ENCODE measurements at places on chromosomes 13 and 19.

DNA sequence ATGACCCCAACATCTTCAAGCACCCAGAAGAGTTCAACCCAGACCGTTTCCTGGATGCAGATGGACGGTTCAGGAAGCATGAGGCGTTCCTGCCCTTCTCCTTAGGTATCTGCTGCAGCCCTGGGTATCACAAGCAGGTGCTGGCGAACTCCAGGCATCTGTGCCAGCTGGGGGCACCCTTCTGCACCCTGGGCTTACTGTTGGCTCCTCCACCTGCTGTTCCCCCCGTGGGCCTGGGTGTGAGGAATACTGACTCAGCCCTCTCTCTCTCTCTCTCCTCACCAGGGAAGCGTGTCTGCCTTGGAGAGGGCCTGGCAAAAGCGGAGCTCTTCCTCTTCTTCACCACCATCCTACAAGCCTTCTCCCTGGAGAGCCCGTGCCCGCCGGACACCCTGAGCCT lies 13.0 kb downstream of the CYP2S1 start:
- DNase-seq: no peak

GRCh38 chr19:29761575-29762232 lies 46.6 kb upstream of the C19orf12 start:
- DNase-seq: no peak

GRCh38 chr13:21033856-21034602 lies 27.4 kb downstream of the LATS2 start:
- DNase-seq: no peak

GRCh38 chr19:44869733-44870470 lies 21.2 kb upstream of the TOMM40 start:
- no peak for DNase-seq

DNA sequence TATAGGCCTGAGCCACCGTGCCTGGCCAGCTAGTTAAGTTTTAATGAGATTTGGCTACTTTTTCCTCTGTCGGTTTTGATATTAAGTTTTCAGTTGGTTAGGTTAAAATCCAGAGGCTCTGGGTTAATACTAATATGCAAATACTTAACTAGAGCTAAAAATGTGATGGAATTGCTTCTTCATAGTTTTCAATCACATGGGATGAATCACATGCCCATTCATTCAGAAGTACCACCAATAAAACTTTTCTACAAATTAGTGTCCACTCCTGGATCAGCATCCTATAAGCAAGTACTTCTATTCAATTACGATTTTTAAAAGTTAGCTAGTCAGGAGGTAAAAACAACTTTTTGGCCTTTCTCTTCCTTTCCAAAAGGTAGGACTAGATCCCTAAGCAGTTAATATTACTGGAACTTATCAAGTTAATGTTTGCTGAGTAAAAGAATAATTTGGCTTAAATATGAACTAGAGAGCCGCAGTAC lies 4.3 kb downstream of the SLC25A30 start:
- no peak for DNase-seq

DNA sequence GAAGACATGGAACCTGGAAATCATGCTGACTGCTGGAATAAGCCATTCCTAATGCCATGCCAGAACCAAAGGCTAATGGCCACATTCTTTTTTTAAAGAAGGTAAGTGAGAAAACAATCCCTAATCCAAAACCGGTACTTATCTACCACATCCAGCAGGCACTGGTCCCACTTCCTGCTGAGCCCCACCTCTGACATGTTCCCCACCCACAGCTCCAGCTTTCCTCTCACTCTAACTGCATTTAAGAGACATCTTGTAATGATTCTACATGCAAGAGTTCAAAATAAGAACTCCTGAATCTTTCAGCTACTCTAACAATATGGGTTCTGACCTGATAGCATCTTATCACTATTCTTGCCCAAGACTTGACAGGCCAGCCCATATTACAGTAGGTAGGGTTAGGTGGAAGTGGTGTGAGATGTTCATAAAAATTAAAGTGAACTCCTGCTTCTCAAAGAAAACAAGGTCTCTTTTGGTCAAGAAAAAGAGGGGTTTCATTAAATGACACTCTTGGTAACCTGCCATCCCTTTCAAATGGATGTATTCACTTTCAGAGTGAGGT lies 41.9 kb downstream of the N4BP2L2 start:
- DNase-seq: no peak

DNA sequence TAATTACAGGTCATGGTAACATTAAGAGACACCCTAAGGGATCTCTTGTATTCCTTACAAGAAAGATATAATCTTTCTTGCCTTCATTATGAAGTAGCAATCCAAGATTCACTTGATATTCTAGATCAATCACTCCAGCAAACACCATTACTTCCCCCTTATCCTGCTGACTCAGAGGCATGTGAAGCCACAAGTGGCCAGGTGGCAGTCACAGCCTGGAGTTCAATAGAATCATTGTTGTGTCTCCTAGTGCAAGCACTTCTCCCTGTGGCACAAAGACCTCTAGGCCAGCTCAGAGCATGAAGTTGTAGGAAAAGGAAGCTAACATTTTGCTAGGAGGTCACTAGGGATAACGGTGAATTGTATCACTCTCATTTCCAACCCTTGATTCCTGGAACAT lies 864.3 kb upstream of the ATXN8OS start:
- no peak for DNase-seq

- no peak for DNase-seq
These were observed 240.6 kb downstream of the GGACT start for GRCh38 chr13:100347968-100348367.

DNA sequence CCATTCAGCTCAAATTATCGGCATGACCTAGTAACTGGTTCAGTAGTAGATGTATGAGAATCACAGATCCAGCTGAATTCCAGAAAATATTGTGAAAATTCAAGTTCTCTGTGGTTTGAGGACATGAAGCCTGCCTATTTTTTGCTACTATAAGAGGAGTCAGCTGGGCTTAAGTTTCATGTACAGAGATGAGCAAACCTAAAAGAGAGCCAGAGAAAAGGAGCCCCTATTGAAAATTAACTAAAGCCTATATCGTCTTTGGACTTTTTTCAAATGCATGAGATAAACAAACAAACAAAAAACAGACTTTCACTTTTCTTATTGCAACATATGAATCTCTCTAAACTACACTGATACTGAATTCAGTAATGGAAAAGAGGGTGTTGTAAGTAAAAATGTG lies 106.8 kb upstream of the SPRY2 start:
- DNase-seq: no peak

- no peak for DNase-seq
These were observed 15.2 kb downstream of the IER2 start for GRCh38 chr19:13165162-13165997.

- no peak for DNase-seq
These were observed 22.9 kb downstream of the RAB20 start for GRCh38 chr13:110538632-110539031.

GRCh38 chr19:55383279-55384130 lies 587 bp downstream of the TMEM238 start:
- no peak for DNase-seq

GRCh38 chr19:35756377-35757230 lies at the start of gene HSPB6:
HSPB6 (minus strand) TSS chr19:35757029; CDS start chr19:35757008, 21 bp downstream.
- DNase-seq: no peak

- no peak for DNase-seq
These were observed 13.7 kb downstream of the BCAT2 start for GRCh38 chr19:48797103-48797502.

DNA sequence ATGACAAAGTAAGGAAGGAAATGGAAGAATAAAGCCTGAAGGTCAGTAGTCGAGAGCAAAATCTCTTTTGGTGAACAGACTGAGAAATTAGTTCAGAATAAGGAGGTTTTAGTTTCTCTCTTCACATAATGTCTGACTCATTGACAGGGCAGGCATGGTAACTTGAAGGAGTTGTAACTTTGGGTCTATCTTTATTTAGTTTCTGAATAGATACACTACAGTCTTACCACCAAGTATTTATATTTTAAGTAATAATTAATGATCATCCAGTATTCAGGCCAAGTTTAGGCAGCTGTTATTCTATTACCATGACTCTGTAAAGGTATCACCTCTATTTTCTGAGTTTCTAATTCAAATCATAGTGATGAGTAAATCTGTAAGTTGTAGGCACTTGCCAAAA lies 219.9 kb downstream of the SPRY2 start:
- DNase-seq: no peak

DNA sequence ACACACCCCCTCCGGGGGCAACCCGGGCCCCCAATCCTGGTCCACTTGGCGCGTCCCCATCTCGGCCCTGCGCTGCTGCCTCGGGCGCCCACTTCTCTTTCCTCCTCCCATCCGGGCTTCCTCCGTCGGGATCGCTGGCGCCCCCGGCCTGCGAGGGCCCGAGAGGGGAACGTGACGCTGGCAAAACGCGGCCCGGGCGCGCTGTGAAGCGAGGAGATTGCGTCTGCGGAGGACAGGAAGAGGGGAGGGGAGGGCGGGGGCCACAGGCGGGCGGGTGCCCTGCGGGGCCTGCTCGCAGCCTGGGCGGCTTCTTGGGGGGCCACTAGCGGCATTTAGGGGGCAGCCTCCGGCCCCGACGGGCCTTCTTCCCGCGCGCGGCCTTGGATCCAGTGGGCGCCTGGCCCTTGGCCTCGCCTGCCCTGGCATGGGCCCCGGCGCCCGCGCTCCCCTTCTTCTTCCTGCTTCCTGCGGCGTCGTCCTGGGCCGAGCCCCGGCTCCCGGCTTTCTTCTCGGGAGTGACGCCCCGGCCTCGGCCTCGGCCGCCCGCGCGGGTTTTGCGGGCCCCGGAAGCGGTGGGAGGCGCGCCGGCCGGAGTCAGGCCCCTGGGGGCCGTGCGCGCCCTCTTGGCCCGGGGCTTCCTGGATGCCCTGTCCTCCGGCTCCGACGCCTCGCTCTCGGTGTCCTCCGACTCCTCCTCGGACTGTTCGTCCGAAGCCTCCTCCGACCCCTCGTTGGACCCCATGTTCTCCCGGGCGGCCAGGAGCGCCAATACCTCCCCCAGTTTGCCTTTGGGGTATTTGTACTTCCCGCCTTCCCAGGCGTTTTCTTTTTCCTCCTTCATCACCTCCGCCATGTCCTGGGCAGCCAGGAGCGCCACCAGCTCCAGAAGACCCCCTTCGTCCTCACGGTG lies 2.2 kb downstream of the PNMA8B start:
- no peak for DNase-seq

DNA sequence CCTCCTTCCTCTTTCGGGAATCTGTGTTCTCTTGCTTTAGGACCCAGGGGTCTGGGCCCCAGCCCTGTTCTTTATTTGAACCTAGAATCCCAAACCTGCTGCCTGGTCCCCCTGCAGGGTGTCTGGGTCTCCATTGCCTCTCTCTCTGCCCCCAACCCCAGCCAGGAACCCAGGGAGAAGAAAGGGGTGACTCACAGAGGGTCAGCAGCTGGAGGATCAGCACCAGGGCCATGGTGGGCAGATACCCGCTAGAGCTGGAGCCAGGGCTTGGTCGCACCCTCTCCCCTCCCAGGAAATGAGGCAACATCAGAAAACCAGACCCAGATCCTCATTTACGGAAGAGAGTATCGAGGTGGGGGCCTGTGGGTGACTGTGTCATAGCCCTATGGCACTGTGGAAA lies at the start of gene OSCAR:
OSCAR (minus strand) TSS at position 243 of the 400 bp plus-strand sequence; CDS start at position 232, 11 bp downstream.
- DNase-seq: no peak

GRCh38 chr13:48508011-48508410 lies 24.9 kb downstream of the RCBTB2 start:
- DNase-seq: no peak

GRCh38 chr19:14411938-14412245 lies 7.2 kb downstream of the DDX39A start:
- no peak for DNase-seq

DNA sequence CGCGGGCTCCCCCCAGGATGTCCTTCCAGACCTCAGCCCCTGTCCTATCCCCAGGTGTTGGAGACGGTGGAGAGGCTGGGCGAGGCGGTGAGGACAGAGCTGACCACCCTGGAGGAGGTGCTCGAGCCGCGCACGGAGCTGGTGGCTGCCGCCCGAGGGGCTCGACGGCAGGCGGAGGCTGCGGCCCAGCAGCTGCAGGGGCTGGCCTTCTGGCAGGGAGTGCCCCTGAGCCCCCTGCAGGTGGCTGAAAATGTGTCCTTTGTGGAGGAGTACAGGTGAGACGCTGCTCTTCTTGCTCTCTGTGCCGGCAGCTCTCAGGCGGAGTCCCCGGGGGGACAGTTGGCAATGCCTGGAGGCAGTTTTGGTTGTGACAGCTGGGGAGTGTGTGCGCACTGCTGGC lies 6.9 kb downstream of the TTYH1 start:
- DNase-seq: no peak

- DNase-seq: no peak
These were observed 6.5 kb downstream of the DIRAS1 start for GRCh38 chr19:2714531-2715269.

DNA sequence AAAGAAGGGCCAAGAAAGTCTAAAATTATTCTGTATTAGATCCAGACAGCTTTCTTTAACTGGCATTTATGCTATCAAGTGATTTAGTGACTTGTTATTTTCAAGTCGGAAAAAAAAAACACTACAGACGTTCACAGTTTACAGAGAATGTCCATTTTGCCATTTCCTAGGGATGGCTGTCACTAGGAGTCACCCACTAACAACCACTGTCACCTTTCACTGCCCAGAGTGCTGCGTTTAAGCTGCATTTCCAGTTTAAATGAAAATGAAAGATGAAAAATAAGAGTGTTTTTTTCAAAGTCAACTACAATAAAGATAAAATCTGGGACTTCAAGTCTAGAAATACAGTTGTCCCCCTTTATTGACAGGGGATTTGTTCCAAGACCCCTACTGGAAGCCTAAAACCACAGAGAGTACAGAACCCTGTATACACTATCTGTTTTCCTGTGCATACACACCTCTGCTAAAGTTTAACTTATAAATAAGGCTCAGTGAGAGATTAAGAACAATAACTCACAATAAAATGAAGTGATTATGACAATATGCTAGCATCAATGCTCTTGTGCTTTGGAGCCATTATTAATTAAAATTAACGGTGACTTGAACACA lies 112.5 kb downstream of the SACS start:
- no peak for DNase-seq

DNA sequence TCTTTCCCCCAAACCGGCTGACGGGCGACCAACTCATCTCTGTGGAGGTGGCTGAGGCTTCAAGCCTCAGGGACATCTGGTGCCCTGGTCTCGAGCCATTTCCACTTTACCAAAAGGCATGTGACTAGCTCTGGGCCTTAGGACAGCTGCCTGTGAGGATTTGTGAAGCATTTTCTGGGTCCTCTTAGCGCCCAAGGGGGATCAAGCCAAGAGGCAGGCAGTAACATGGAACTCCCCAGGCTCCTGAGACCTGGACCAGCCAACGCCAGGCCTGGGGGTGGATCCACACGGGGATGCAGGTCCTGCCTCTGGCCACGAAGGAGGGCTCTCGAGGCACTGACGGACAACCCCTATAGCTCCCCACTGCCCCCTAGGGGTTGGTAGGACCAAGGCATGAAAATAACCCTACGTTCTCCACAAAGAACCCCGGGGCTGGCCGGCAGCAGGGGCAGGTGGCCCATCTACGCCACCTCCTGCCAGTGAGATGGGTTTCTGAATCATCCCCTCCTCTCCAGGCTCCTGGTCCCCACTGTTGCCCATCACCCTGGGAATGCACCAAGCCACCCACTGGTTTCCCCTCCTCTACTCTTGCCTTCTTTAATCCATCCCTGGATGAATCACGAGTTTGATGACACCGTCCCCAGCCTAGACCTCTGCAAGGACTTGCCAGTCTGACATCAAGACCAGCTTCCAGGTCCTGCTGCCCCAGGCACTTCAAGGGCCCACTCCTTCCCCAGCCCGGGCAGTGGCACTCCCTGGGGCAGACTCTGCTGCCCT lies 7.0 kb upstream of the MYDGF start:
- no peak for DNase-seq
